LHCN-M2 (cell line): ENCODE measurements at places on chromosomes 4 and X. TPM values are rescaled to one million over a fixed set of nuclear protein-coding genes. Genes with fewer than 3 reads are reported as not detected.

Gene SLC10A7
- 3.8 and 6.3 TPM in 2 replicates for total RNA-seq

- DNase-seq, result no peak
These were observed 21.5 kb downstream of the NAT8L start for GRCh38 chr4:2080429-2081300.

Gene SPP1
- 0.11 TPM in 1 of 2 replicates, not detected in the other for total RNA-seq

- no peak for DNase-seq
These were observed 70.1 kb downstream of the ATP8A1 start for GRCh38 chr4:42586775-42587174.
